ENCODE measurements at places on chromosomes 16 and 17. TPM values are rescaled to one million over a fixed set of nuclear protein-coding genes. Genes with fewer than 3 reads are reported as not detected.

DNA sequence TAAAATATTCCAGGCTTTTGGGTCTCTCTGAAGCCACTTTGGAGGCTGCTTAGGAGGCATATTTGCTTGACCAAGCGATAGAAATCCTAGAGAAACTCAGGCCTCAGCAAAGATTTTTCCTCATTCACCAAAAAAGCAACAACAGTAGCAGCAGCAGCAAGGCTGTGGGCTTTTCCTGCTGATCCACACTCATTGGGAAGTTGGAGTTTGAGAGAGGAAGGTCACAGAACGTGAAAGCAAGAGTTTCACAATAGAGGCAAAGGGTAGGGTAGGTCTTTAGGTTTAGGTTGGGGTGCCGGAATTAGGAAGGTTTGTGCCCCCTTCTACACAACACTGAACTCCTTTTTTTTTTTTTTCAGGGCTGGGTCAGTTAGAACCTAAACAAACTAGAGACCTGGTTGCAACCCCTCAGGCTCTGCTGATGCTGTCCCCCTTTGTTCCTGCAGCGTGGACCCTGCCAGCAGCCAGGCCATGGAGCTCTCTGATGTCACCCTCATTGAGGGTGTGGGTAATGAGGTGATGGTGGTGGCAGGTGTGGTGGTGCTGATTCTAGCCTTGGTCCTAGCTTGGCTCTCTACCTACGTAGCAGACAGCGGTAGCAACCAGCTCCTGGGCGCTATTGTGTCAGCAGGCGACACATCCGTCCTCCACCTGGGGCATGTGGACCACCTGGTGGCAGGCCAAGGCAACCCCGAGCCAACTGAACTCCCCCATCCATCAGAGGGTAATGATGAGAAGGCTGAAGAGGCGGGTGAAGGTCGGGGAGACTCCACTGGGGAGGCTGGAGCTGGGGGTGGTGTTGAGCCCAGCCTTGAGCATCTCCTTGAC lies 2.0 kb downstream of the TMUB2 start:
- no peak for DNase-seq
- H3K4me1 ChIP-seq, result peaks cover 30% of the 10 kb centered on the region

GRCh38 chr17:57785022-57785421 lies 39.9 kb upstream of the CCDC182 start:
- DNase-seq, result no peak
- H3K4me1 ChIP-seq, result peaks cover 3% of the 10 kb centered on the region
- H3K27me3 ChIP-seq, result peaks cover 36% of the 10 kb centered on the region

GRCh38 chr17:1473170-1473569 lies 17.1 kb upstream of the CRK start:
- H3K27ac ChIP-seq, result peak overlapping the region; percentile 14
- peak; percentile 42 for DNase-seq
- no peak overlapping the region for H3K4me3 ChIP-seq
- H3K4me1 ChIP-seq, result peaks cover 16% of the 10 kb centered on the region
- peaks cover 17% of the 10 kb centered on the region for H3K36me3 ChIP-seq

DNA sequence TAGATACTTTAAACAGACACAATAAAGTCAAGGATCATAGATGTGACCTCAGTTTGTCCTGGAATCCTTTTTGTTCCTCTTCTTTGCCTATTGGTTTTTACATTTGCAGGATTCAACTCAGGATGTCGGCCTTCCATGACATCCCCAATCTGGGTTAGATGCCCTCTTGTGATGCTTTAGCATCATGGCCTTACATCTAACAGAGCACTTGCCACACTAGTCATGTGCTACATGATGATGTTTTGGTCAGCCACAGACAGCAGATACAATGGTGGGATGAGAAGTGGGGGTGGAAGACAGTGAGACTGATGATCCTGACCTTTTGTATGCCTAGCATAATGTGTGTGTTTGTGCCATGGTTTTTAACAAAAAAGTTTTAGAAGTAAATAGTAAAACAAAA lies 1.8 kb upstream of the SYNRG start:
- H3K27ac ChIP-seq, result no peak overlapping the region
- peaks cover 24% of the 10 kb centered on the region for H3K36me3 ChIP-seq
- H3K4me3 ChIP-seq, result no peak overlapping the region

BFAR gene
- total RNA-seq, result 62.0 TPM

DNA sequence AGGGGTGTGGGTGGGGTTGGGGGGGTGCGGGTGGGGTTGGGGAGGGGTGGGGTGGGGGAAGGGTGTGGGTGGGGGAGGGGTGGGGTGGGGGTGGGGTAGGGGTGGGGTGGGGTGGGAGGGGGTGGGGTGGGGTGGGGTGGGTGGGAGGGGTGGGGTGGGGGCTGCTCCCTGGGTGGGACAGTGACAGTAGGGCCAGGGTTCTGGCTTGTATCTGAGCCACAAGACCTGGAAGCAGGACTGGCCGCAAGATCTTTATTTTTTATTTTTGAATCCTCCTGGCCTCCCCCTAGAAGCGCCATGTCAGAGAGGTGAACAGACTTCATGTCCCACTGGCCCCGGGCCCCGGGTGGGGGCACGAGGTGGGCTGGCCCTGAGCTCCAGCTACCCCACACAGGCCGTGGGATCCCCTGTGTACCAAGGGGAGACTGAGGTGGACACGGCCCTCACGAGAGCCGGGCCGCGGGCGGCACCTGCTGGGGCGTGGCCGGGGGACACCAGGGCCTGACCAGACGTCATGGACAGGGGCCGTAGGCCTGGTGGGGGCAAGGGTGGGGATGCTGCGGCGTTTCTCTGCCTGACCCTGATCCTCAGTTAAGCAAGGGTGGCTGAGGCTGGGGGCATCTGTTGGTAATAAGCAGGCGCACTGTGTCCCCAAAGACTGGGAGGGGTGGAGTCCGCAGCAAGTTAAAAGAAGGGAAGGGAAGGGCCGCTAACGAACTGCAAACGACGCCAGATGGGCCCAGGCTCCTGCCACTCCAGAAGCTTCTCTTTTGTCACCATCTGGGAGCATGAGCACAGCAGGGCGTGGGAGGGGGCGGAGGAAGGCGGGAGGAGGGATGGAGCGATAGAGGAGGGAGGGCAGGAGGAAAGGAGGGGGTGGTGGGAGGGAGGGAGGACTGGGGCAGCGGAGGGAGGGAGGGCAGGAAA lies 22.3 kb upstream of the PABPN1L start:
- no peaks in the 10 kb centered on the region for H3K36me3 ChIP-seq
- H3K4me1 ChIP-seq, result no peaks in the 10 kb centered on the region
- no peak overlapping the region for H3K4me3 ChIP-seq
- no peak for DNase-seq
- no peaks in the 10 kb centered on the region for H3K27me3 ChIP-seq

DNA sequence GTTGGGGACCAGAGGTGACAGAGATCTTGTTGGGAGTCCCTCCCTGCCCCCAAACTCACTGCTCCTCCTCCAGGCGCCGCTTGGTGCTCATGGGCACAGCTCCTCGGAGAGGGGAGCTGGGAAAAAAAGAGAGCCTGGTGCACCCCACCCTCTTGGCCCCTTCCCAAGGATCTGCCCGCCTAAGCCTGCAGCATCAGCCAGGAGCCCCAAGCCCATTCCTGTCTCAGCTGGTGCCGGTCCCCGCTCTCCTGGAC lies 400 bp downstream of the HCFC1R1 start:
- H3K4me1 ChIP-seq, result peaks cover 55% of the 10 kb centered on the region
- peak overlapping the region; percentile 95 for H3K27ac ChIP-seq
- H3K36me3 ChIP-seq, result peaks cover 19% of the 10 kb centered on the region
- H3K4me3 ChIP-seq, result peak overlapping the region; percentile 84
- peaks cover 8% of the 10 kb centered on the region for H3K27me3 ChIP-seq

DNA sequence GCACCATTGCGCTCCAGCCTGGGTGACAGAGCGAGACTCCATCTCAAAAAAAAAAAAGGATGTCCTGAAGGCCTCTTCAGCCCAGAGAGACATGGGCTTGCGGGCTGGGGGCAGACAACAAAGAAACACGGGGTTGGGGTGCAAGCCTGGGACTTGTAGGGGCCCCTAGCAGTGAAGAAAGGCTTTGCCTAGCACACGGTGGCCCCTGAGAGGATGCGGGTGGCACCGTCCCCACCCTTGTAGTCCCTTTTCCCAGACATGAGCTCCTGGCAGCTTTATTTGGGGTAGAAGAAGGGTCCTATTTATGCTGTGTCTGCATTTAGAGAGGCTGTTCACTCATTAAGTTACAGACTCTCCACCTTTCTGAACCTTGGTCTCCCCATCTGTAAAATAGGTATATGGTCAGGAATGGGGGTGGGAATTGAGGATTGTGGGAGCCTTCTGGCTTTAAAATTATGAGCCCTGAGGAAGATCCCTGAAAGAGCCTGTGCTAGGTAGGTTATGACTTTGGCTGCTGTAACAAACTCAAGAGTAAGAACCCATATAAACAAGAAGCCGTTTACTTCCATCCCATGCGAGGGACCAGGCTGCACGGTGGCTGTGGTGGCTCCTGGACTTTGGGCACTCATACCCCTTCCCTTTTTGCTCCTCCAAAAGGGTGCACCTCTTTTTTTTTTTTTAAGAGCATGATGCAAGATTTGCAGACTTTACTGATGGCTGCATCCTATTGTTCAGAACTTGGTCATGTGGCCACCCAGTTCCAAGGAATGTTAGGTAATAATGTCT lies 20.6 kb upstream of the ADGRG1 start:
- peaks cover 64% of the 10 kb centered on the region for H3K4me1 ChIP-seq
- no peak overlapping the region for H3K4me3 ChIP-seq
- H3K36me3 ChIP-seq, result no peaks in the 10 kb centered on the region
- DNase-seq, result no peak
- peak overlapping the region; percentile 36 for H3K27ac ChIP-seq

USP6 gene
- 0.05 TPM for total RNA-seq

- H3K27ac ChIP-seq, result no peak overlapping the region
- H3K36me3 ChIP-seq, result no peaks in the 10 kb centered on the region
- no peak for DNase-seq
- peaks cover 5% of the 10 kb centered on the region for H3K4me1 ChIP-seq
- no peak overlapping the region for H3K4me3 ChIP-seq
- peaks cover 37% of the 10 kb centered on the region for H3K27me3 ChIP-seq
Measured at GRCh38 chr17:34255381-34255732, 272 bp downstream of the CCL2 start.

GRCh38 chr17:51799981-51800380 lies 358.5 kb downstream of the CA10 start:
- H3K4me3 ChIP-seq, result no peak overlapping the region
- H3K4me1 ChIP-seq, result no peaks in the 10 kb centered on the region
- no peak for DNase-seq
- no peaks in the 10 kb centered on the region for H3K36me3 ChIP-seq
- H3K27ac ChIP-seq, result no peak overlapping the region

GRCh38 chr17:38325221-38325851 lies 18.4 kb downstream of the GPR179 start:
- DNase-seq, result no peak
- no peak overlapping the region for H3K4me3 ChIP-seq
- peaks cover 3% of the 10 kb centered on the region for H3K36me3 ChIP-seq
- H3K27ac ChIP-seq, result no peak overlapping the region
- H3K27me3 ChIP-seq, result no peaks in the 10 kb centered on the region

ACSM2A gene
- not detected for total RNA-seq

DNA sequence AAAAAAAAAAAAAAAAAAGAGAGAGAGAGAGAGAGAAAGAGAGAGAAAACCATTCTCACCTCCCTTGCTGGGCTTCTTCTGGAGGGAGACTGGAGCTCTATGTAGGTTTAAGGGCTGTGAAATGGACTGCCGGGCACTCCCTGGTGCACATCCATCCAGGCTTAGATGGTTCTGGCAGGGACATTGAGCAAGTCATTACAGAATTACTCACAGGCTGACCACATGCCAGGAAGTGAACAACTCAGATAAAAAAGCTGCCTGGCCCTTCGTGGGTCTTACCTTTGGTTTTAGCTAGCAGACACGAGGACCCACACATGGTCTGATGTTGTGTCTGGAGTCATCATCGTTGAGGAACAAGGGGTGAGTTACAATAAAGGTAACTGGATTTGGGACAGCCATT lies 847.4 kb upstream of the EEF2KMT start:
- no peaks in the 10 kb centered on the region for H3K36me3 ChIP-seq
- H3K27me3 ChIP-seq, result no peaks in the 10 kb centered on the region
- no peak for DNase-seq
- H3K27ac ChIP-seq, result no peak overlapping the region
- no peak overlapping the region for H3K4me3 ChIP-seq

NOXO1 gene
- total RNA-seq, result 0.89 TPM

GRCh38 chr17:8465356-8465755 lies 29.7 kb downstream of the NDEL1 start:
- peaks cover 27% of the 10 kb centered on the region for H3K36me3 ChIP-seq
- H3K4me3 ChIP-seq, result no peak overlapping the region
- H3K27me3 ChIP-seq, result no peaks in the 10 kb centered on the region
- H3K27ac ChIP-seq, result no peak overlapping the region
- no peaks in the 10 kb centered on the region for H3K4me1 ChIP-seq

SBK1 gene
- 17.9 TPM for total RNA-seq

DNA sequence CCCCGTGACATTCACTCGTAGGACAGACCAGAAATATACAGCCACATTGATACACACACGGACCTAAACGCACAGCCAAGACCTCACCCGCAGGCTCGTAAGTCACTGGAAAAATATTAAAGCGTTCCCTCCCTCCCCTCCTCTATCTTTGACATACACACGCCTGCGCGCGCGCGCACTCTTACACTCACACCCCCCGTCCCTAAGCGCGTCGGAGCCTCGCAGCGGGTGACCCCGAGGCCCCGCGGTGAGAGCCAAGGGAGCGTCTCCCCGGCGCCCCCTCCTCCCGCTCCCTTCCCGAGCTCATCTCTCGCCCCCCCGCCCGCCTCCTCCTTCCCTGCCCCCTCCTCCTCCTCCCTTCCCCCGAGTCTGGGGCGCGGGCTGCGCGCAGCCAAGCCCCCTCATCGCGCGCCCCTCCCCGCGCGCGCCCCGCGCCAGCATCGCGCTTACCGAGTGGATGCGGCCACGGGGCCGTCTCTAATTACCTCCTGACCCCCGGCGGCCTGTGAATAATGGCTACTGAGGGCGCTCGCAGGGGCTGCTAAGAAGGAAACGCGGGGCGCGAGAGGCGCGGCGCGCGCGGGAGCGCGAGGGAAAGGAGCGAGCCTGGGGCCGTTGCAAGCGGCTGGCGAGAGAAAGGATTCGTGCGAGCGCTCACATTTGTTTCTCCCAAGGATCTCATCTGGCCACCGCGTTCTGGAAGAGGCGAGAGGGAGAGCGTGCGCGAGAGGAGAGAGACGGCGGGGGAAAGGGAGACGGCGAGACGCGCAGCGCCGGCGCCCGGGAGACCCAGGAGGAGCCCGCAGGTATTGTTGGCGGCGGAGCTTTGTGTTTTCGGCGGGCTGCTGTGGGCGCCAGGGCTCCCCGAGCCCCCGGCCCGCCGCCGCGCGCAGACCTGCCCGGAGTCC lies 42.4 kb downstream of the RAI1 start:
- DNase-seq, result peak; percentile 20
- peaks cover 8% of the 10 kb centered on the region for H3K36me3 ChIP-seq
- peaks cover 48% of the 10 kb centered on the region for H3K27me3 ChIP-seq
